NCI-H446 (cell line): ENCODE measurements at places on chromosomes 1 and 21.

- peak; percentile 36 for DNase-seq
Observed at GRCh38 chr1:151060657-151061421, 642 bp downstream of the MLLT11 start.

DNA sequence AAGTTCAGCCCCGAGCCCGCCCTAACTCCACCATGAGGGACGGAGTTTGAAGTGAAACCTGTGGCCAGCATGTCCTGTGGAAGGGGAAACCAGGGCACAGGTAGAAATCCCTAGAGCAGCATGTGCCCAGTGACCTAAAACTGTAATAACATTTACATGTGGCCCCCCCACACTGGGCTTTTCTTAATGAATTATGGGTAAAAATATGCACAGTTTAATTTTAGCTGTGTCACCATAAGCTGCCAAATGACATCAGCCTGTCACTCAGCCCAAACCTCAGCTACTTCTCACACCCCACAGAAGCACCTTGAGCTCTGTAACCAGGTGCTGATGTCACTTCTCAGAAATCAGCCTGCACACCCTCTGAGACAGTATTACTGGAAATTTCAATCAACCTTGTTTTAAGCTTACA lies 50.0 kb upstream of the SLC19A1 start:
- no peak for DNase-seq

- no peak for DNase-seq
Observed at GRCh38 chr1:177411381-177411780, 240.6 kb downstream of the BRINP2 start.

DNA sequence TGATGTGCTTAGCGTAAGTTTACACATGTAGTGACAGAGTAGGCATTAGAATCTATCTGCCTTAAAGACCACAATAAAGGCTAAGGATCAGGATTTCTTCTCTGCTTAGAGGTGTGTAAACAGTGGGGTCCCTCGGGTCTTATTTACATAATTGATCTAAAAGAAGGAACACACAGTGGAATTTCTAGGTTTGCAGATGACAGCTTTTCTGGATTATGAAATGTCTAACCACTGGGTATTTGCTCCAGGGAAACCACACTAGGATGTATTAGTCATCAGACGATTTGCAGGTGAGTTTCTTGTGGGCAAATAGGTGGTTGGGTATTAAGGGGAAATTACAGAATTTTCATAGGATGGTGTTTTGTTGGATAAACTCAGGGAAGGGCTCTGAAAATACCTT lies 5.8 kb downstream of the LRRC8D start:
- no peak for DNase-seq

DNA sequence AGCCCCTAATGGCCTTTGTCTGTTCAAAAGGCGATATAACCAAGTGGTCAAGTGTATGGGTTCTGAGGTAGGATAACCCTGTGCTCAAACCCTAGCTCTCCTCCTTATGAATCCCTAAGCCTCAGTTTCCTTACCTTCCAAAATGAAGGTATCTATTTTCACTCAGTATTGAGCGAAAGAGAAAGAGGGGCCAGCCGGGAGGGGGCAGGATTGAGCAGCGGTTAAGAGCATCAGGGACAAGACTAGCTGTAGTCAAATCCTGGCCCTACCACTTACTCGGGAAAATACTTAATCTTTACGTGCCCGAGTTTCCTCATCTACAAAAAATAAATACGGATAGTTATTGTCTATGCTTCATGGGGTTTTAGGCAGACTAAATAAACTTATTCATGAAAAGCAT lies 25.7 kb downstream of the LY9 start:
- DNase-seq: no peak

DNA sequence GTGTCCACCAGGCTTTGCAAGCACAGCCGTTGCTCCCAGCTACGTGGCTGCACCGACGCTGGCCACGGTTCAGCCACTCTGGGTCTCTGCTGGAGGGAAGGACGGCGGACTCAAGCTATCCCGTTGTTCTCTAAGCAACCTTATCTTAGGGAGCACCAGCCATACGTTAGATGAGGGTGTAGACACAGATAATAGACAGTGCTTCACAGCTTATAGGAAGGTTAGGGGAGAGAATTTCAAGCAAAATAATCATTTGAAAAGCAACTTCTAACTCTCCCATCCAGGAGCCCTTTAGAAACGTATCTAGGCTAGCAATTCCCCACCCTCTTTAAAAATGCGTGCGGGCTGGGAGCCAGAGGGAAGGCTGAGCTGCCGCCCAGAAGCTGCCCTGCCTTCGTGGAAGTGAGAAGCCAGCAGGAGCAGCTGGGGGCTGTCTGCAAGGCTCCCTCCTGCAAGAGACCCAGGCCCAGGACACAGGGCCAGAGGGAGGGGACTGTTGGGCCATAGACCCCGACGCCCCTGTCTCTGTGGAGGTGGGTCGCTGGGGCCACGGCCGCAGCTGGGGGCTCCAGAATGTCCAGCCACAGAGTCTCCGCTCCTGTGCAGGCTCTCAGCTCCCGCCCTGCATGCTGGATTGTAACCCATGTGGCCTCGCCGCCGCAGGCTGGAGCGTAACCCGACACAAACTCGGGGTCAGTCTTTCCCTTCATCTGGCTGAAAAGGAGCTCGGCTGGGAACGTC lies 31.2 kb upstream of the COL6A2 start:
- DNase-seq: no peak

- DNase-seq: no peak
Observed at GRCh38 chr1:207858806-207859205, 52.1 kb downstream of the CD34 start.

GRCh38 chr21:34598931-34599400 lies 15.9 kb downstream of the RCAN1 start:
- DNase-seq: no peak

- no peak for DNase-seq
Observed at GRCh38 chr1:230502306-230502705, 76.2 kb upstream of the PGBD5 start.

- no peak for DNase-seq
Observed at GRCh38 chr1:234774971-234775370, 165.0 kb upstream of the IRF2BP2 start.

- DNase-seq: no peak
Observed at GRCh38 chr1:70286453-70286852, 65.3 kb downstream of the SRSF11 start.

GRCh38 chr1:72296501-72296900 lies 14.2 kb upstream of the NEGR1 start:
- no peak for DNase-seq

- no peak for DNase-seq
Observed at GRCh38 chr21:36487641-36488307, 7.9 kb upstream of the CLDN14 start.

- DNase-seq: no peak
Observed at GRCh38 chr21:26140164-26140579, 30.4 kb downstream of the APP start.

GRCh38 chr1:45647248-45648021 lies 23.6 kb upstream of the CCDC17 start:
- no peak for DNase-seq

- DNase-seq: no peak
Observed at GRCh38 chr1:71296551-71297134, 215.8 kb upstream of the ZRANB2 start.

DNA sequence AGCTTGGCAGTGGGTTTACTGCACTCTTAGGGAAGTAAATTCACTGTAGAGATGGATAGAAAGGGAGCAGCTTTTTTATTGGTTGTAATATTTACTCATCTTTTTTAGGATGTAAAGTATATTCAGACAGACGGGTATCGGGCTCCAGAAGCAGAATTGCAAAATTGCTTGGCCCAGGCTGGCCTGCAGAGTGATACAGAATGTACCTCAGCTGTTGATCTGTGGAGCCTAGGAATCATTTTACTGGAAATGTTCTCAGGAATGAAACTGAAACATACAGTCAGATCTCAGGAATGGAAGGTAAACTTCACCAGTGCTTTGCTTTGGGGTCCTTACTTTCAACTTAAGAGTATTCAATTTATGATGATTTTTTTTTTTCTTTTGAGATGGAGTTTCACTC lies 3.2 kb downstream of the UHMK1 start:
- no peak for DNase-seq

DNA sequence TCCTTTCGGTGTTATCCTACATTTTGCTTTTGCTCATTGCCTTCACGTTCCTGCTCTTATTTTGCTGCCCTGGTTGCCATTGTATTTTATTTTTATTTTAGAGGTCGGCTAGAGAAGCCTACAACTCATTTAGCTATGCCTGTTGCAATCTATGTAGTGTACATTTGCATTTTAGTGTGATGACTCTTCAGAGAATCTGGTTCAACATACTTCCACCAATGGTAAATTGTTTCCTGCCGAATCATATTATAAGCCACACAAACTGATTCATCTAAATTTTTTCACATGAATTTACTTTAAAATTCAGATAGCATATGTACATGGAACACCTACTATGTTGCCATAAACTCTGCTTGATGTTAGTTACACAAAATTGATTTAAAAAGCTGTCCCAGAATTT lies 1596.9 kb downstream of the PLA2G4A start:
- no peak for DNase-seq

GRCh38 chr1:38476111-38476849 lies 383.3 kb downstream of the RRAGC start:
- no peak for DNase-seq

- DNase-seq: no peak
Observed at GRCh38 chr1:47840393-47841190, 156.6 kb downstream of the TRABD2B start.

GRCh38 chr1:226203240-226203639 lies 16.7 kb upstream of the ACBD3 start:
- DNase-seq: no peak
